ENCODE measurements at places on chromosomes 5 and 9.

- peak; percentile 37 for DNase-seq
Measured at GRCh38 chr5:35316611-35317274, 86.5 kb upstream of the PRLR start.

GRCh38 chr9:109295221-109296130 is 25.4 kb downstream of the EPB41L4B start:
- no peak for DNase-seq

DNA sequence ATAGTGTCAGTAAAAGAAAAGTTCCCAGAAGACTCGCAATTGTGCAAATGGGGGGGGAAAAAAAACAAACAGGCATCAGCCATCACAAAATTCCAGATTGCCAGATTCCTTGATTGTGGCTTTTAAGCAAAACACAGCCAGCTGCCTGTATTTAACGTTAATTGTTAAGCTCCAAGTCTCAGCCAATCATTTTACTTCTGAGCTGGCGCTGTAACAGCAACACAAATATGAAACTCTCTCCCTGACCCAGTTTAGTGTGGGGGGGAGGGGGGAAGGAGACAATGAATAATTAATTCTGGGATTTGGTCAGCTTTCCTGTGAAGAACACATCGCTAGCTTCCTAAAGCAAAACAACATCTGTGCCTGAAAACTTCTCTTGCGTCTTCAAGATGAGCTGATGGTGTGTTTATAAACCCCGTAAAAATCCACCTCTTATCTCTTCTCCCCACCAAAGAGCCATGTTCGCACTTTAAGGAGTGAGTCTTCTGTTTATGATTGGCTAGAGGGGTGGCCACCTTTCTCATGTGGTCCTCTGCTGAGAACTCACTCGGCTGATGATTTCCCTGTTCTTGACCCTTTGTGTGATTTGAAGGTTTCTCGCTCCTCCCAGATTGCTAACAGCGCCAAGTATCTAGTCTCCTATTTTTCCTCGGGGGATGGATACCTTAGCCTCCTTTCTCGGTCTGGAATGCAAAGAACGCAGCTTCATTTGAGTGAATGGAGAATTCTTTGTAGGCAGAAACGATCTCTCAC is 160.2 kb upstream of the DAPK1 start:
- DNase-seq = no peak

- no peak for DNase-seq
Measured at GRCh38 chr9:127796852-127797370, 5.8 kb upstream of the FPGS start.

- DNase-seq = no peak
Measured at GRCh38 chr5:179307013-179307800, 38.1 kb downstream of the ADAMTS2 start.

DNA sequence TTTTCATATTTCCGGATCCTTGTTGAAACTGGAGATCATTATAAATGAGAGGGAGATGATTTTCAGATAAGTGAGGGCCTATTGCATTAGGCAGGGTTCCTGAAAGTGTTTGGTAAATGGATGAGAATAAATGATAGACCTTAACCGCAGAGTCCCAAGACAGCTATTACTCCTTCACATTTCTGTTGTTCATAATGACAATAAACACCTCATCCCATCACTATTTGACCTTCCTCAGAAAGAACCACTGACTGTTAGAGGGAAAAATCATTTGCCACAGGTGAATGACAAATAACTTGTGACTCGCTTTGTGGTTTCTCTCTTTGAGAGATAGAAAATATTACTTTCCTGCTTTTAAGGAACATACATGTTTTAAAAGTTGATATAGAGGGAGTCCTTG is 47.3 kb upstream of the TRMT10B start:
- no peak for DNase-seq

DNA sequence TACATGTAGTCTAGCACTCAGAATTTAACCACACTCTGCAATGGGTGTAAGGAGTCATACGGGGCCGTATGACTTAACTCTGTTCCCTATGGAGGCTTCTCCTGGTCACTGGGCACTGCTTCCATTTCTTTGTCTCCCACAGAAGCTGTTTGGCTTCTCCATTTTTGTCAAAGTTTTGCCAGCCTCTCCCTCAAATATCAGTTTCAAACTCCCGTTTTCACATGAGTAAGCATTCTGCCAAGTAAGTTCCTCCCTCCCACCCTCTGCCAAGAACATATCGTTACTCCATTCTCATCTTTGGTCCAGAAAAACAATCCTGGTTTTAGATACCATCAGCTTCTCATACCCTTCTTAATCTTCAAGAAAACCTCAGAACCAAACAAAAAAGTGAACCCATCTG is 6.1 kb downstream of the AFAP1L1 start:
- no peak for DNase-seq

- no peak for DNase-seq
Measured at GRCh38 chr5:23648656-23649055, 141.2 kb downstream of the PRDM9 start.

GRCh38 chr5:139462586-139463276 is at the start of gene ECSCR:
Gene ECSCR, minus strand, starts transcription at chr5:139462743. Its CDS starts 73 bp downstream, at chr5:139462670.
- no peak for DNase-seq

- peak; percentile 79 for DNase-seq
Measured at GRCh38 chr5:177071666-177072385, 14.9 kb upstream of the FGFR4 start.

DNA sequence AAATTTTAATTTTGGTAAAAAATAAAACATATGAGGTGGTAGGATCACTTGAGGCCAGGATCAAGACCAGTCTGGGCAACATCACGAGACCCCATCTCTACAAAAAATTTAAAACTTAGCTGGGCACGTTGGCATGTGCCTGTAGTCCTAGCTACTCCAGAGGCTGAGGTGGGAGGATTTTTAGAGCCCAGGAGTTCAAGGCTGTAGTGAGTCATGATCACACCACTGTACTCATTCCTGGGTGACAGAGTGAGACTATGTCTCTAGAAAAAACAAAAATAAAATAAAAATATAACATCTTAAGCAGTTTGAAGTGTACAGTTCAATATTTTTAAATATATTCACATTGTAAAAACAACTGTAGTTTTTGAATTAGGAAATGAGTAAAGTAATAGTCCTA is 108.3 kb downstream of the SMIM15 start:
- no peak for DNase-seq

DNA sequence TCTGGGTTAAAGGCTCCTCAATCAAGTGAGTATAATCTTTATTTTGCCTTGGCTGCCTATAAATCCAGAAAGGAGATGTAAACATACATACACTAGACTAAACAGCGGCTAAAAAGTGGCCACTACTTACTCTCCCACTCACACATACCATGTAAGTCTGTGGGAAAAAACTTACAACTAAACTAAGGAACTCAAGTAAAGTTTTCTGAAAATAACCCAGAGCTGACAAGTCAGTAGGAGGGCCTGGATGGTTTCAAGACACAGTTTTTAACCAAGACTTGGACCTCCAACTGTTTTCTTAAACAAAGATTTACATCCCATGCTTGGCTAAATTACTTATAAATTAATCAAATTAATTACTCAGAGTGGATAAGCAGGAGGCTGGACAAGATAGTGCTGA is 64.5 kb downstream of the CEP120 start:
- no peak for DNase-seq

- DNase-seq = no peak
Measured at GRCh38 chr5:157370967-157371366, 89.0 kb upstream of the NIPAL4 start.

DNA sequence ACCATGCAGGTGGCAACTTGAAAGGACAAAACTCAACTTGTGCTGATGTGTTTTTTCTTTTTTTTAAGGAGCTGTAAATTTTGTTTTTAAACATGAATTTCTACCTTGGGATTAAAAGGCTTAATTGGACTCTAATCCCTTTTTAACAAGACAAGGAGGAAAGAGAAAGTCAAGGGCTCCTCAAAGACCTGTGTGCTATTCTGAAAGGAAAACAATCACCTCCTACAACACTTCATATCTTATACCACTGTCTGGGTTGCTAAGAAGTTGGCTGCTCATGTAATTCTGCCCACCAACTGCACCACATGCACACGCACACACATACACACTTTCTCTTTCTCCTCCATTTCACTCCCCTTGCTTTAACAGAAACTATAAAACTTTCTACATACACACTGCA is 78.6 kb downstream of the SH3RF2 start:
- DNase-seq = no peak

DNA sequence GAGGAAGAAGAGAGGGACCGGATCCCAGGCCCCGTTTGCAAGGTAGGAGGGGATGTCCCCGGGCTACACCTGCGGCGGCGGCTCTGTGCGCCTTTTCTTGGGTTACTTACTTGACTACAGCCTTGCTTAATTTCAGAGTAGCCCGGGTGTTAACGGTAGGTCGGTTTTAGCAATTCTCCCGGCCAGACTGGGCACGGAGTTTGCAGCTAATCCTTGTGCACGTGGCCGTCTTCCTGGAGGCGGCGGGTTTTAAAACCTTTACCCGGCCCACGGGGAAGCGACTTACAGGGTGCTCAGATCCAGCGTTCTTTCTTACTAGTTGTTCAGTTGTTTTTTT is 313 bp downstream of the BRIX1 start:
- no peak for DNase-seq

- no peak for DNase-seq
Measured at GRCh38 chr5:76385540-76385939, 17.5 kb upstream of the IQGAP2 start.

GRCh38 chr5:32158679-32158975 is 15.5 kb downstream of the GOLPH3 start:
- DNase-seq = no peak

DNA sequence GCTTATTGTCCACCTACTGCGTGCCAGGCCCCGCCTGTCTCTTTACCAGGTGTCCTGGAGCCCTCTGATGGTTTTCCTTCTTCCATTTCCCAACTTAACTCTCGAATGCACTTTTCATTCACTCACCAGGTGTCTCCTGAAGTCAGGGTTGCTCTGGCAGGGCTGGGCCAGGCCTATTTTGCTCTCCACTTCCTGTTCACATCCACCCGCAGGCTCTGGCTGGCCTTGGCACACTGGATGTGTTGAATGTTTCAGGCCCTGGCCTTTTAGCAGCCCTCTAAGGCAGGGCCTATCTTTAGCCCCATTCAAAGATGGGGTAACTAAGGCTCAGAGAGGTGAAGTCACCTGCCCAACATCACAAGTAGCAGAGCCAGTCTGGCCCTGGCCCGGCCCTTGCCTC is 16.4 kb downstream of the LRRC8A start:
- DNase-seq = no peak

DNA sequence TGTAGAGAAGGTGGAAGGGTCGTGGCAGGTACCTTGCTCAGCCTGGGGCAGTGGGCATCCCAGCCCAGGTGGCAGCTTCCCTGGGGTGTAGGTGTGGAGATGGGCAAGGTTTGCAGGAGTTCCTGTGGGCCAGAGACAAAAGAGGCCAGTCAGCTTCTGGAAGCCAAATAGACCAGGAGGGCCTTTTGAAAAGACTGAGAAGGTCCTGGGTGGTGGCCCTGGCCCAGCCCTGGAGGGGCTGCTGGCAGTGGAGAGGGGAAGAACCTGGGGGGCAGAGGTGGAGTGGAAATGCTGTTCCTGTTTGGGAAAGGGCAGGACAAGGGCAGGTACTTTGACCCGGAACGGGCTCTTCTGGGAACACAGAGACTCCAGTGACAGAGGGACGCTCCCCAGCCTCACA is 7.0 kb upstream of the IL3 start:
- DNase-seq = no peak

Data from activated CD4-positive, alpha-beta T cell treated with anti-CD3 and anti-CD28 coated beads for 48 hours (primary cell).